Dermis blood vessel endothelial cell (primary cell): ENCODE measurements at places on chromosomes 6 and 20. TPM values are rescaled to one million over a fixed set of nuclear protein-coding genes. Genes with fewer than 3 reads are reported as not detected.

The LHFPL5 gene
- total RNA-seq = not detected in 2 replicates

The B3GALT4 gene
- total RNA-seq = 5.9 and 10.0 TPM in 2 replicates

The CPNE5 gene
- total RNA-seq = 12.9 and 14.0 TPM in 2 replicates

The STMND1 gene
- not detected in 2 replicates for total RNA-seq

The LTB gene
- 3.4 and 30.5 TPM in 2 replicates for total RNA-seq

The ITPA gene
- total RNA-seq = 33.6 and 36.6 TPM in 2 replicates

The RBM24 gene
- 2.9 and 3.4 TPM in 2 replicates for total RNA-seq

The ZSCAN12 gene
- 5.1 and 5.6 TPM in 2 replicates for total RNA-seq

The RAB32 gene
- total RNA-seq = 67.7 and 111 TPM in 2 replicates

The LEMD2 gene
- total RNA-seq = 53.8 and 58.5 TPM in 2 replicates

The TINAG gene
- total RNA-seq = not detected in 2 replicates

The SOBP gene
- 0.42 and 1.0 TPM in 2 replicates for total RNA-seq

The PRR18 gene
- not detected in 2 replicates for total RNA-seq
